CD8-positive, alpha-beta memory T cell (primary cell): ENCODE measurements at places on chromosomes 5 and 9.

DNA sequence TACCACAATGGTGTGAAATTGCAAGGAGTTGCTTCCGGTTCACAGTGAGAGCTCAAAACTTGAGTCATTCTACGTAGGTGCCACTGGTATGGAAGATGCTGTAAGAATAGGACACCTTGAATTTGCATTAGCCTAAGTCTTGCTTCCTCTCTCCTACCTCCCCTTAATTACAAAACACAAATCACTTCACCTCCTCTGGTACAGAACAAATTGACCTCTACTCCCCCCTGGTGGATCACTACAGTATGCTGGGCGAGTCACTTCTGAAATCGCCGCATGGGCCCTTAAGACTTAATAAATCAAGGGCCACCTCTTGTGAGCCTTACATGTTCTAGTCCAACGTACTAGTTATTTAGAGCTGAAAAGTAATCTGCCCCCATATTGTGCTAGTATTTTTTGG is 145.3 kb upstream of the SMARCA2 start:
- H3K36me3 ChIP-seq: no peaks in the 10 kb centered on the region
- H3K27ac ChIP-seq: no peak overlapping the region
- no peaks in the 10 kb centered on the region for H3K4me1 ChIP-seq
- DNase-seq: no peak

DNA sequence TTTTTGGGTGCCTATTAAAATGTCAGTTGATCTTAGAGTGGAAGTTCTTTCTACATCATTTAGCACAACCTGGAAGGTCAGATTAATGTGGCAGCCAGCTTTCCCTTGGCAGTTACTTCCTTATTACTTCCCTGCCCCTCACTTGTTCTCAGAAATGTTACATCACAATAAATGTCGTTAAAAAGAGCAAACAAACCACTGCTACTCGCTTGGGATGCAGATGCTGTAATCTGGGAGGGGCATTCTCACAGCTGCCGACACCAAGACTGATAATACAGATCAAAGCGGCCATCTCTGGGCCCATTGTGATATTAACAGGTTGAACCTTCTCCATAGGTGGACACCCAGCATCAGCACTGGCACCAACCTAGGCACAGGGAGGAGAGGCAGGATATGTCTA is 29.3 kb downstream of the PLAC8L1 start:
- no peak overlapping the region for H3K27ac ChIP-seq
- H3K4me1 ChIP-seq: peaks cover 9% of the 10 kb centered on the region
- H3K4me3 ChIP-seq: no peak overlapping the region
- H3K27me3 ChIP-seq: no peaks in the 10 kb centered on the region
- DNase-seq: no peak

GRCh38 chr5:143056339-143056704 is 286.1 kb downstream of the ARHGAP26 start:
- H3K27me3 ChIP-seq: no peaks in the 10 kb centered on the region
- H3K4me3 ChIP-seq: no peak overlapping the region
- H3K4me1 ChIP-seq: no peaks in the 10 kb centered on the region
- peaks cover 10% of the 10 kb centered on the region for H3K36me3 ChIP-seq
- no peak for DNase-seq

GRCh38 chr5:50684721-50685120 is 18.3 kb downstream of the PARP8 start:
- peaks cover 40% of the 10 kb centered on the region for H3K4me1 ChIP-seq
- no peak overlapping the region for H3K27ac ChIP-seq
- H3K27me3 ChIP-seq: no peaks in the 10 kb centered on the region
- H3K4me3 ChIP-seq: no peak overlapping the region

- H3K36me3 ChIP-seq: no peaks in the 10 kb centered on the region
- DNase-seq: no peak
- peaks cover 30% of the 10 kb centered on the region for H3K4me1 ChIP-seq
- H3K4me3 ChIP-seq: no peak overlapping the region
- H3K27me3 ChIP-seq: no peaks in the 10 kb centered on the region
Measured at GRCh38 chr9:114720086-114720676, 38.2 kb upstream of the TEX48 start.

DNA sequence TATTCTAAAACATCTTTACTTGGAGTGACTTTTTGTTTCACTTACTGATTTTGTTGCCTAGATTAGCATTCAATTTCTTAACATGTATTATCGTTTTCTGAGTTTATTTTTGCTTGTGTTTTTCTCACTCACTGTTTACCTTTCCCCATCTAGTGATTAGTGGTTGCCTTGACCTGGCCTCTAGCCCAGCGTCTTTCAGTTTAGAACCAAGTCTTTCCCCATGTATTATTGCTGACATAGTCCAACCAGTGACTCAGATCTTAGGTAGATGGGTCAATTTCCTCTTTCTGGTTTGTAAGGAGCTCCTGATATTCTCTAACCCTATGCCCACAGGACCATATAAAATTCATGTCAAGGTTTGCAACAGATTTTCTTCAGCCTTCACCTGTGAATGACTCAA is 135.5 kb downstream of the PRR16 start:
- no peaks in the 10 kb centered on the region for H3K36me3 ChIP-seq
- no peaks in the 10 kb centered on the region for H3K27me3 ChIP-seq
- no peaks in the 10 kb centered on the region for H3K4me1 ChIP-seq
- no peak overlapping the region for H3K4me3 ChIP-seq

GRCh38 chr5:137201876-137202275 is 297.2 kb downstream of the SPOCK1 start:
- no peak overlapping the region for H3K27ac ChIP-seq
- no peaks in the 10 kb centered on the region for H3K27me3 ChIP-seq
- H3K4me3 ChIP-seq: no peak overlapping the region

DNA sequence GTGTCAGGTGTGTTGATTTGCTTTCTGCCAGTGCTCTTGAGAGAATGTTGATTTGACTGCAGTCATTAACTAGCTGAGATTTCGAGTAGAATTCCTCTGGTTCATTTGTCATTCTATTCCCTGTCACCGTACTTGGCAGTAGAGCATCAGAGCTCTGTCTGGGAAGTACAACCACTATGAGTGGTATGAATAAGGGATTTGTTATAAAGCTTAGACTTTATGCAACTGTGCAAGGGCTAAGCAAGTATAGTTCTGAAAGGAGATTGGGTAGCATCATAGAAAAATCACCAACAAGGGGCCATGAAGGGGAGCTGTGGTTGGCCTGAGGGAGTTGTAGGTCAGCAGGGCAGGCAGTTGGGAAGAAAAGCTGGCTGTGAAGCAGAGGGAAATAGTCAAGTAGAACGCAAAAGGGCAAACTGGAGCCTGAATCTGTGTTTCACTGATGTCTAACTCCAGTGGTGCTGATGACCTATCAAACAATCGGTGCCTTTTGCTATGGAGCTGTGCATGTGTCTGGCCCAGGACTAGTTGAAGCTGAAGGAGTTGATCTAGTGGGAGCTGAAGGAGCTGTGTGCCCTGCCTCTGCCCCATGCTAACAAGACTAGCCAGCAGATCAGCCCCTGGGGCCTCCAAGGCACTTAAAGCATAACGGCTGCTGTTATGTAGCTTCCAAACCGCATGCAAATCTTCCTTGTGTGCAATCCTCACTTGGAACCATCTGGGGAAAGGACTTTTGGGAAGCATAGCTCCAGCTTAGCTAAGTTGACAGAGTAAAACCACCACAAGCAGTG is 110.0 kb downstream of the SLC28A3 start:
- no peaks in the 10 kb centered on the region for H3K27me3 ChIP-seq
- H3K4me1 ChIP-seq: no peaks in the 10 kb centered on the region
- H3K4me3 ChIP-seq: no peak overlapping the region

GRCh38 chr5:174145821-174146220 is 100.3 kb downstream of the NSG2 start:
- no peak for DNase-seq
- H3K36me3 ChIP-seq: no peaks in the 10 kb centered on the region
- no peak overlapping the region for H3K4me3 ChIP-seq
- H3K27ac ChIP-seq: no peak overlapping the region
- H3K27me3 ChIP-seq: no peaks in the 10 kb centered on the region
- H3K4me1 ChIP-seq: no peaks in the 10 kb centered on the region

DNA sequence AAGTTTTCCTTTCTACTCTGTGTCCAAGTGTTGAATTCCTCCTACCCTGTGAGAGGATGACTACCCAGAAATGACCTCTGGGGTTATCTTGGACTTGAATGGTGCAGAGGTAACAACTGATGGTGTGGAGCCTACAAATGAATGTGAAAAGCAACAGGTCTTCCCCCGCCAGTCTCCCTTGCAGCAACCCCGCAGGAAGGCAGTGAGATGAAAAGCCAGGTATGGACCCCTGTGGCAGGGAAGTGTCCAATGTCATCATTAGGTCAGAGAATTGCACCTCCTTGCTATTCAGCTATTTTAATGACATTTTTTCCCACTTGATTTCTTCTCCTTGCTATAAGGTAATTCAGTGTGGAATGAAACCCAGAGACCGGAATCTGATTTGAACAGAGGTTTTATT is 58.5 kb downstream of the MAT2B start:
- H3K27ac ChIP-seq: no peak overlapping the region
- H3K27me3 ChIP-seq: peaks cover 27% of the 10 kb centered on the region
- no peak for DNase-seq
- no peak overlapping the region for H3K4me3 ChIP-seq
- peaks cover 12% of the 10 kb centered on the region for H3K4me1 ChIP-seq

DNA sequence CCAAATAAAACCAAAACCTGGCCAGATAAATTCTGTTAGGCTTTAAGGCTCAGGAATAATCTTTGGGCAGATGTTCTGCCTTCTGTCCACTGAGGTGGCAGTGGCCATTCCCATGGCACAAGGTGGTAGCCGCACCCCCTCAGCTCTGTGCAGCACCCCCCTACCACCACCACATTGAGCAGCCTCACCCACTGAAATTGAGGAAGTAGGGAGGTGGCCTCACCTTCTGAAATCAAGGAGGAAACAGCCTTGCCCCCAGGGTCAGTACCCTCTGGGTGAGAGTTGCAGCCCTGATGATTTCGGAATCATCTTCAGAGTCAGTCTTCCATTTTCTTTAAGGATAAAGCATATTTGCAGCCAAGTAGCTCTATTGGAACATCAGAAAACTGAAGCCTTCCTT is 204.8 kb upstream of the PIK3R1 start:
- H3K4me3 ChIP-seq: no peak overlapping the region
- H3K4me1 ChIP-seq: no peaks in the 10 kb centered on the region
- DNase-seq: no peak

GRCh38 chr5:57422993-57423392 is 59.6 kb downstream of the ACTBL2 start:
- H3K27me3 ChIP-seq: no peaks in the 10 kb centered on the region
- H3K27ac ChIP-seq: no peak overlapping the region
- no peaks in the 10 kb centered on the region for H3K4me1 ChIP-seq
- no peak overlapping the region for H3K4me3 ChIP-seq
- no peak for DNase-seq

- no peak for DNase-seq
- H3K27ac ChIP-seq: no peak overlapping the region
- no peaks in the 10 kb centered on the region for H3K36me3 ChIP-seq
- H3K4me1 ChIP-seq: no peaks in the 10 kb centered on the region
Measured at GRCh38 chr5:72145348-72145747, 38.1 kb downstream of the MAP1B start.

DNA sequence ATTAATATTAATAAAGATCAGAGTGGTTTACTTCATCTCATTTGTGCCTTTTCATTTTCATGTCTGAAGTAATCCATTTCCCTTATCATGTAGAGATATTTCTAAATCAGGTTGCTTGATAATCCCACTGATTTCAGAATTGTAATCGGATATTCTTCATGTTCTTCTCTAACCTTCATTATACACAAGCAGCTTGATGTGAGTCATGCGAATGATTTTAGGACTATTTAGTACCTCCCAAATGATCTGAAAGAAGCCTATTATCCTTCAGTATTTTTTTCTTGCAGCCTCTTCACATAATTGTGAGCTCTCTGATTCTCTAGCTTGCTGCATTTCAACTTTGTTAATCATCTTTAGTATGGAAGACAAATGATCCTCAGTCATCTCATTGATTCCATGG is 182.0 kb downstream of the GIN1 start:
- no peaks in the 10 kb centered on the region for H3K36me3 ChIP-seq
- no peak overlapping the region for H3K27ac ChIP-seq
- no peaks in the 10 kb centered on the region for H3K4me1 ChIP-seq
- DNase-seq: no peak
- no peaks in the 10 kb centered on the region for H3K27me3 ChIP-seq

DNA sequence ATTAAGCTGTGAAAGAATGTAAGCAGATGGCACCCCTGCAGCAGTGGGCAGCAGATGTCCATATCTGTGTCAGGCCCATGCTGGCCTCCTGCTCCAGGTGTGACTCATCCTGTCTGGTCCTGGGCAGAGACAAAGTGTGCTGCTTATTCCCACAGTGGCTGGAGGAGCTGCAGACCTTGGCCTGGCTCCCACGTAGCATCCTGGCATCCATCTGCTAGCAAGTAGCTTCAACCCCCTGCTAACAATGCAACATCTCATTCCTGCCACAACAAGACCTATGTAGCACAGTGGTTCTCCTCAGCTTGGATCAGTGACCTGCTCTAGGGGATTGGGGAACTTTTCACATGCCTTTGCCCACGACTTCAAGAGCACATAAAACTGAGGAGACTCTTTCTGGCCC is 126.4 kb upstream of the SLC12A2 start:
- no peaks in the 10 kb centered on the region for H3K27me3 ChIP-seq
- H3K4me1 ChIP-seq: peaks cover 6% of the 10 kb centered on the region
- no peak overlapping the region for H3K27ac ChIP-seq
- no peak overlapping the region for H3K4me3 ChIP-seq

GRCh38 chr5:139690803-139691629 is 42.9 kb downstream of the CXXC5 start:
- no peaks in the 10 kb centered on the region for H3K4me1 ChIP-seq
- no peak for DNase-seq
- no peak overlapping the region for H3K27ac ChIP-seq
- H3K27me3 ChIP-seq: no peaks in the 10 kb centered on the region

GRCh38 chr9:101427957-101428655 is 7.5 kb downstream of the ALDOB start:
- no peak for DNase-seq
- no peak overlapping the region for H3K4me3 ChIP-seq
- no peak overlapping the region for H3K27ac ChIP-seq

- no peaks in the 10 kb centered on the region for H3K36me3 ChIP-seq
- peak; percentile 50 for DNase-seq
- peaks cover 24% of the 10 kb centered on the region for H3K4me1 ChIP-seq
- H3K4me3 ChIP-seq: peak overlapping the region; percentile 70
- H3K27ac ChIP-seq: peak overlapping the region; percentile 39
Measured at GRCh38 chr5:139747583-139748504, 47.8 kb upstream of the PSD2 start.
